Activated B cell treated with CpG ODN at 0.5 μM for 24 hours (primary cell): ENCODE measurements at places on chromosomes 6 and 20.
A peak's percentile ranks its signal among the peaks of the same experiment; 100 is the strongest.

- peak; percentile 52 for DNase-seq
These were observed 57.7 kb downstream of the PPP1R16B start for GRCh38 chr20:38863024-38863851.

DNA sequence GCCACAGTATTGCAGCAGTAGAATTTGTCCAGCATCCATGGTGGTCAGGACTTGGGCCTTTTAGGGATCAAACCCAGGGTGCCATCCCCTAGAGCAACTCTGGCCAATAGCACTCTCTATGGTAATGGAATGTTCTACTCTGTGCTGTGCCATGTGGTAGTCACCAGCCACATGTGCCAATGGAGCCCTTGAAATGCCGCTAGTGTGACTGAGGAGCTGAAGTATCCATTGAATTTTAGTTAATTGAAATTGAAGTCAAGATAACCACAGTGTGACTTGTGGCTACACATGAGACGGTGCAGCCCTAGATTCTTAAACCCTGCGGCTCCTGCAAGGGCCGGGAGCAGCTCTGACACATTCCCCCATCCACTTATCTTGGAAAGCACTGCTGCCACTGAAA, 54.6 kb downstream of the SLC2A10 start:
- no peak for DNase-seq

GRCh38 chr20:17671011-17671410, 11.0 kb downstream of the RRBP1 start:
- DNase-seq, result no peak

DNA sequence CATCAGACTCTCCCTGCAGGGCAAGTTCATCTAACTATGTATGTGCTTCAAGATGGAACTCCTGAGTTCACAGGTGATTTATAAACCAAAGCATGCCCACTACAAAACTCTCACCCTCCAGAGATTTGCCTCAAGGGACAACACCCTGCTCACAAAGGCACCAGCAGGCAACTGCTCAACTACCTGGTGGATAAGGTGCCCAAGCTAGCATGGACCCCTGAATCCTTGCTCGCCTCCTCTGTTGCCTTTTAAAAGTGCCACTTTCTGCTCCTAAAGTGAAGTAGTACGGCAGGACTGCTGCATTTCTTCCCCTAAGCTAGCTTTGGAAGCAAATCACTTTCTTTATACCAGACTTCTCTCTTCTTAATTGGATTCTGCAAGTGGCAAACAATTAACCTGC, 1.2 kb downstream of the LPA start:
- DNase-seq, result no peak
